CD4-positive, alpha-beta T cell (primary cell): ENCODE measurements at places on chromosomes 11 and 22. TPM values are rescaled to one million over a fixed set of nuclear protein-coding genes. Genes with fewer than 3 reads are reported as not detected.
A peak's percentile ranks its signal among the peaks of the same experiment; 100 is the strongest.

DNA sequence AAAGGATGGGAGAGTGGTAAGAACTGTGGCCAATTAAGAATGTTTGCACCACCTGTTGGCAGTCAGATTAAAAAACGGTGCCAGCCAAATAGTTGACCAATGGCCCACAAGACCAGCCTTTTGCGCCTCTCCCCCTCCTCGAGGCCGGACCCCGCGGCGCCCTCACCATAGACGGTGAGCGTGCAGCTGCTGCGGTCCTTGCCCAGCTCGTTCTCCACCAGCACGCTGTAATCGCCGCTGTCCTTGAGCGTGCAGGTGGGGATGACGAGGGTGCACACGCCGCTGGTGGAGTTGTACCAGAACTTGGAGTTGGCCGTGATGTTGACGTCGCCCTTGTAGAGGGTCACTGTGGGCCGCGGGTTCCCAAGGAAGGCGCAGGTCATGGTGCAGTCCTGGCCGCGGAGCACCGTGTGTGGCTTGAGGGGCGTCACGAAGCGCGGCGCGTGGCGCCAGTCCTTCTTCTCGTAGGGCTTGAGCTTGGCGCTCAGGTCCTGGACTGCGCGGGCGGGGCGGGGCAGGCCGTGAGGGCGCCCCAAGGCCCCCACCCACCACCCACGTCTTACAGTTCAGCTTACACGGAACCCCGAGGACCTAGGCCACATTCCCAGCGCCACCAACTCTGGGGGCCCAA, 7.2 kb downstream of the TMEM86A start:
- DNase-seq: peak; percentile 61

- DNase-seq: no peak
These were observed 1.1 kb downstream of the IGF2 start for GRCh38 chr11:2138068-2138430.

MRGPRX4 gene
- not detected for total RNA-seq

- no peak for DNase-seq
These were observed 31.6 kb downstream of the TPST2 start for GRCh38 chr22:26558248-26558895.

DNA sequence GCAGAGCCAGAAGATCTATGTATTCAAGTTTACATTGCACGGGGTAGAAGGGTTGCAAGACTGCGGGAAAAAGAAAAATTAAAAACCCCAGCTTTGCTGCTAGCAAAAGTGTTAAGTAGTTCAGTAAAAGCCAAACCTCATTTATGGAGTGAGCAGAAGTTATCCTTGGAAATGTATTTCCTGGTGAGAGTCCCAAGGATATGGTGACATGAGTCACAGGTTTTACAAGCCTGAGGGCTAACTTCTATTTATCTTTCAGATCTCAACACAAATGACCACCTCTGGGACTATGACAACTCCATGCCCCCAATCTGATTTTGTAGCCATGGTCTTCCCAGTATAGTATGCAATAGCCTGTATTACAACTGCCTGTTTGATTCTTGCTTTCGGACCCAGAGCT, 26.1 kb downstream of the ABTB2 start:
- no peak for DNase-seq

MFRP gene
- not detected for total RNA-seq

DNA sequence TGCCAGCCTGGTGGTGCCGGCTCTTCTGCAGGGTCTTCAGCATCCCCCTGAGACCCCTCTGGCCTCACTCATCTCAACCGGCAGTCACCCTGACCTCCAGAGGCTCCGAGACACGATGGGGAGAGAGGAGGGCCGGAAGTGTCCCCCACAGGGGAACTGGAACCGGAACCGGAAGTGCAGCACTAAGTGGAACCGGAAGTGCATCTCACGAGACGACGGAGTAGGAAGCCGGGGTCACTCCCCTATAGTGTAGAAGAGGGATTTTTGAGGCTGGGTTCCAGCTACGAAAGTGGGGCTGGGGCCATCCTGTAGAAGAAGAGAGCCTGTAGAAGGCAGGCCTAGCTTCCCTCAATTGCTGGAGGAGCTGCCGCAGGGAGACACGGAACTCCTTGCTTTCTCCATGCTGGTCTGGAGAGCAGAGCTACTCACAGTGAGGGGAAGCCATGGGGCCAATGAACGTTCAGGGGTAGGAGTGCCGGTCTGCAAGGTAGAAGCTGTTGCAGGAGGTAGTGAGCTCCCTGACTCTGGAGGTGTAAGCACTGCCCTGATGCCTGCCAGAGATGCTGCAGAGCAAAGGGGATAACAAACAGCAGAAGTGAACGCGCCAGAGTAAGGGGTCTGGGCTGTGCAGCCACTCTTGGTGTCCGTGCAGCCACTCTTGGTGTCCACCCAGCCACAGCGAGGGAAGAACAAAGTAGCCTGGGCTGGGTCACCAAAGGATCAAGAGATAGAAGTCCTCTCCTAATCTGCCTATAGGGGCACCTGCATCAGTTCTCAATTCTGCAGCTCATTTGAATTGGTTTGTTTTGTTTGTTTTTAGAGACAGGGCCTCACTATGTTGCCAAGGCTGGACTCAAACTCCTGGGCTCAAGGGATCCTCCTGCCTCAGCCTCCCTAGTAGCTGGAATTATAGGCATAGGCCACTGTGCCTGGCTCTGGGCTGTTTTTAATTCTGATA, 21.9 kb downstream of the SCUBE1 start:
- DNase-seq: no peak

- no peak for DNase-seq
These were observed 90.4 kb upstream of the CLPB start for GRCh38 chr11:72524711-72525110.

GRCh38 chr11:111119751-111120150, 125.8 kb upstream of the POU2AF2 start:
- DNase-seq: no peak

ASRGL1 gene
- total RNA-seq: 0.74 TPM

GAL3ST1 gene
- total RNA-seq: not detected

POU2AF1 gene
- total RNA-seq: 0.52 TPM

PIWIL4 gene
- 1.4 TPM for total RNA-seq

SERGEF gene
- total RNA-seq: 35.2 TPM

DNA sequence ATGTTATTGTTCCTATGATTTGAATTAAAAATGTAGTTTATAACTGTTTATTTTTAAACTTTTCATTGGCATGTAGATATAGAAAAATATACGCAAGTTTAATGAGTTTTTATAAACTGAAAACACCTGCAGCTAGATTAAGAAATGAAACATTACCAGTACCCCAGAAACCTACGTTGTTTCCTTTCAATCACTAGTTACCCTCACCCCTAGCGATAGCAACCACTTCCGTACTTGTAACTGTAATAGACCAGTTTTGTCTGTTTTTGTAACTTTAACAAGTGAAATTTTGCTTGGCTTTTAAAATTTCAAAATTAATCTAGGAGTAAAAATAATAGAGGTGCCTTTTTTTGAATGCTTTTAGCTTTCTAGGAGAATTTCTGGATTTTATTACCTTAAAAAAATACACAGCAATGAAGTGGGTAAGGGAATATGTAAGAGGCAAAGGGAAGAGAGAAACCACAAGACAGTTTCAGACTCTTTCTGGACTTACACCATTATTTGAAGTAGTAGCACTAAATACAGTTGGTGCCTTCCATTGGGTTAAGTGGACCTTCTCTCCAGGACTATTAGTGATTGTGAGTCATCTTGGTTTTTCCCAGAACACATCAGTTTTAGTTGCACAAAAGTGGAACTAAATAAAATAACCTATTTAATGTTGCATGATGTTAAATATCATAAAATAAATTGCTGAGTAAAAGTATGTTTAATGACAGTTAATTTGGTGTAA, 18.7 kb upstream of the NAT10 start:
- peak; percentile 57 for DNase-seq

- DNase-seq: no peak
These were observed 802 bp upstream of the PIM3 start for GRCh38 chr22:49959782-49960158.

CDPF1 gene
- 2.6 TPM for total RNA-seq

DNA sequence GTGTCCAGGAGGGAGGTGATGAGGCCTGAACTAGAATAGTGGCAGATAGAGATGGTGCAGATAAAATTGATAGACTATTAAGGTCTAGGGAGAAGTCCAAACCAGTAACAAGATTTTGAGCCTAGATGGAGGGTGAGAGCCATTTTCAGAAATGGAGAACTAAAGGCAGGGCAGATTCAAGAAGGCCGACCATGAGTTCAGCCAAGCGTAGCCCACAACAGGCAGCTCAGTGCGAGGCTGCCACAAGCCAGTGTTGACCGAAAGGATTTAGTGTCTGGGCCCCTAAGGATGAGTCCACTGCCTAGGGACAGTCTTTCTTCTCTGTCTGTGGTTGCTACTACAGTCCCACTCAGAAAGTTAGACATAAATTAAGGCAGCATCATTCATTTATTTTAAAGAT, 51.7 kb downstream of the PPP2R1B start:
- DNase-seq: no peak

BTBD18 gene
- not detected for total RNA-seq

DNA sequence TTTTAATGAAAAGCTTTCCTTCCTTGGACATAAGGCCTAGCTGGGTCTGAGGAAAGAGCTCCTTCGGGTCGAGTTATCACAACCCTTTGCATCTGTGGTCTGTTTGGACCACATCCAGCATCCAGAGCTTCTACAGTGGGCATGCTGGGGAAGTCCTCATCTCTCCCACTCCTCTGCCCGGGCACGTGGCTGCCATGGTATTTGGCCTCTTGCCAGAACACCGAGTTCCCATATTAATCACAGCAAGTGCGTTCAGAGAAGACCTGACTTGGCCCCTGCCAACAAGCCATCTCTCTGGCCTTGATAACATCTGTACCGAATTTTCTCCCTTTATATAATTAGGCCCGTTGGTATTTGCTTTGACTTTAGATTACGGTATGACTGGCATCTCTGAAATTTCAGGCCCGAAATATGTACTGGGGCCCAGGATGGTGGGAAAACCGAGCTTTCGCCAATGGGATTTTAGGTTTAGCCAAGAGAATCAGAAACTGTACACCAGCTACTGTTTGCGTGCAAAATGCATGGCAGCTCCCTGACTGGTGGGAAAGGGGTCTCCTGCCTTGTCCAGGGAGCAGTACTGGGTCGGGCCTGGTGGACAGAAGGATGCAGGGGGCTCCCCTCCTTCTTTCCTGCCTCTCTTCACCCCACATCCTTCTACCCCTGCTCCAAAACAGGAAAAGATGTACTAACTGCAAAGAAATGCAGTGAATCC, 90.0 kb downstream of the MICAL2 start:
- DNase-seq: no peak

GRCh38 chr11:116328391-116328790, 444.4 kb downstream of the BUD13 start:
- DNase-seq: no peak

DNA sequence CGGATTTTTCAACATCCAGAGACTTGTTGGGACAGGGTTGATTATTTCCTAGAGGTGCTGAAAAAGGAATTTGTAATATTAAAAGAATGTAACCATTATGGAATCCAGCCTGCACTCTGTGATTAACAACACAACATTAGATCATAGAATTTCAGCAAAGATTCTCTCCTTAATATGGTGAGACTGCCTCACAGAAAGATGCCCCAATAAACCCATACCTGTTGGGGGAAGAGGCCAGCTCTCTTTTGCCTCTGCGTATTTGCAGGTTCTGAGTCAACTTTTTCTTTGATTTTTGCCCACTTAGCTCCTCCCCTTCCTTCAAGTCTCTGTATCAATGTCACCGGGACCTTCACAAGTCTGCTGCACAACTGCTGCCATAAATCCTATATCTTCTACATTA, 12.4 kb upstream of the MTMR3 start:
- peak; percentile 4 for DNase-seq

GRCh38 chr11:46102843-46103242, 18.4 kb downstream of the PHF21A start:
- DNase-seq: no peak

DNA sequence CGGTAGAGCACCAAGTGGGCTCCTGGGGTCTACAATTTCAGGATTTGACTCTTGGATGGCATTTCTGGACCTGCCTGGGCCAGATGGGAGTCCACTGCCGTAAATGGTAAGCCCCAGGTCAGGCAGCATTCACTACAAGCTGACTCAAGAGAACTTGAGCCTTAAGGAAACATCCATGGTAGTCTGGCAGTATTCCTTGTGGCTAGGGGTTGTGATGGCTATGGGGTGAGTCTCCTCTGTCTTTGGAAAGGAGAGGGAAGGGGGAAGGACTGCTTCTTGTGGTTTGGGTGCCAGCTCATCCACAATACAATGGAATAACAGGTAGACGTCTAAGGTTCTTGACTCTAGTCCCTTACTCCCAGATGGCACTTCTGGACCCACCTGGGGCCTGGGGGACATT, 32.3 kb upstream of the POU2AF2 start:
- no peak for DNase-seq

DNA sequence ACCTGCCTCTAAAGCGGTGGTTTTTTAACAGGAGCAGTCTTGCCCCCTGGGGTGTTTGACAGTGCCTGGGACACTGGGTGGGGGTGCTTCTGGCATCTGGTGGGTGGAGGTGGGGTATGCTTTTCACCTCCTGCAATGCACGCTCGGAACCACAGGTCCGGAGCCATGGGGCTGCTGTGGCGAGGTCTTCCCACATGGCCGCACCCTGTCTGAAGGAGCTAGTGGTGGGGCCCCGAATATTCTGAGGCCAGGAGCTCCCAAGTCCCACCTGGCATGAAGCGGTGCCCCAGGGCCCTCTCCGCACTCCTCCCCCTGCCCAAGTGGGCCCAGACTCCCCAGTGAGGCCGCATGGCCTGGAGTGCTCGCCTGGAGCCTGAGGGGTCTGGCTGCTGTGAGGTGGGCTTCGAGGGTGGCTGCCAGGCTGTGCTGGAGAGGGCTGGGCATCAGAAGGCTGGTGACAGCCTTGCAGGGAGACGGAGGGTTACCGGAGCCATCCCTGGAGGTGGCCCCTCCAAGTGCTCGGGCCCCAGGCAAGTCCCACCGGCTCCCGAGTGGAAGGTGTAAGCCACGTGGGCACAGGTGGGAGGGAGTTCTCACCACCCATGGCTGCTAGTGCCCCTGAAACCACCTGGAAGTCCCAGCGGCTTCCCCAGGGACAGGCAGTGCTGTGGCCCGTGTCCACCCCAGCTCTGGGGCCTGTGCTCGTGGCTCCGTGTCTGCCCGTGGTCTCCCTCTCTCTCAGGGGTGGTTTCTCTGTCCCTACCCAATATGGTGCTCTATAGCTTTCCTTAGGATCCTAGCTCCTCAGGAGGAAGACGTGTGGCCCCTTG, 15.1 kb downstream of the TBX1 start:
- no peak for DNase-seq

DNA sequence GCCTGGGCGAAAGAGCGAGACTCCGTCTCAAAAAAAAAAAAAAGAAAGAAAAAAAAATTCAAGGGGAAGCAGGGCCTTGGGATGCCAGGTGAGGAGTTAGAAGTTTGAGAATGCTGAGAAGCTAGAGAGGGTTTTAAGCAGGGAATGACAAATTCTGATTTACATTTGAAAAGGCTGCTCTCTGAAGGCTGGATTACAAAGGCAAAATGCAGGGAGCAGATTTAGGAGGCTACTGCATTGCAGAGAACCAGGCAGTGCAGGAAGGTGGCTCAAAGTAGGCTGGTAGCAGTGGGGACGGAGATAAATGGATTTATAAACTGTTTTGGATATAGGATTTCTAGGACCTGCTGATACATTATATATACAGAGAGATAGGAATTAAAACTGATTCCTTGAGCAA, 66.6 kb downstream of the KCNC1 start:
- no peak for DNase-seq

RPS3 gene
- total RNA-seq: 4,753 TPM

GRCh38 chr11:441418-442274, at the start of gene ANO9:
Gene ANO9 (minus strand): TSS chr11:442011. CDS start chr11:441926, 85 bp downstream.
- DNase-seq: peak; percentile 57

GRCh38 chr11:2217211-2218030, 45.8 kb upstream of the TH start:
- DNase-seq: peak; percentile 69

FAM181B gene
- 0.11 TPM for total RNA-seq

EIF3L gene
- 525 TPM for total RNA-seq

GRCh38 chr22:45303181-45303580, 6.6 kb upstream of the FAM118A start:
- DNase-seq: no peak

GRCh38 chr11:42329929-42330565, 870.6 kb upstream of the LRRC4C start:
- DNase-seq: no peak
